ENCODE measurements at places on chromosomes 4 and X.

GRCh38 chrX:13494562-13494961 lies 74.8 kb upstream of the EGFL6 start:
- DNase-seq: no peak

- no peak for DNase-seq
Observed at GRCh38 chrX:8453611-8454010, 11.0 kb upstream of the VCX3B start.

DNA sequence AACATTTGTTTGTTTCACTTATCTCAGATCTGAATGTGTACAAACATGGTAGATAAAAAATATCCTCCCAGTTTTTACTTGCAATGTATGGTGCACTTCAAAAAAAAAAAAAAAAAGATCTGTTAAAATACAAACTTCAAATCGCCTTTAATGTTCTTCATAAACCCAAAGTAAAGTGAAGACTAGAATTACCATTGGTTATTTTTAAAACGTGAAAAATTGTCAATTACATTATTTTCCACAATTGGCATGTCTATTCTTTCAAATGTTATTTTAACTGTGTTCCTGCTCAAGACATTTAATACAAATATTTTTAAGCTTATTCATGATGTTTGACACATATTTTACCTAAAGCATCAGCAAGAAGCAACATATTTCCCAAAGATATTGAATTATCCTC lies 5.0 kb downstream of the NKX6-1 start:
- DNase-seq: no peak

DNA sequence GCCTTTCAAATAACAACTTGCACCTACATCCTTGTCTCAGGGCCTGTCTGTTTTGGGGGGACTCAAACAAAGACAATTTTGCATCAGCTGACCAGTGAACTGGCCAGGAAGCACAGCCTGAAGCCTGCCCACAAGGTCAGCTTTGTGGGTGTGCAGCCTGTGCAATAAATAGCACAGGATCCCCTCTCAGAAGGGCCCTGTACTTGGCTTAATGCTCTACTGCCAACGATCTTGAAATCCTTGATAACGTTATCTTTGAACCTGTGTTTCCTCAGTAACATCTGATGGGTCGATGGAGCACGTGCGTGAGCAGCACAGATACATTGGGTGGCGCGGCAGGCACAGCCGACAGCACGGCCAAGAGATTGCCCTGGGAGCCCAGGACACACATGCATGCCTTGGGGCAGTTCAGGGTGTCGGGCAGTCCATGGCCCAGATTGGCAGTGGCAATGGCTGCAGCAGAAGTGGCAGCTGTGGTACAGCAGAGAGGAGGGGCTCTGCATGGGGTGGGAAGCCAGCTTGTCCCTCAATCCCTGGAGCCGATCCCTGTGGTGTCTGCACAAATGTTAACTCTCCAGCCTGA lies 58.8 kb upstream of the ATP6AP2 start:
- DNase-seq: no peak

DNA sequence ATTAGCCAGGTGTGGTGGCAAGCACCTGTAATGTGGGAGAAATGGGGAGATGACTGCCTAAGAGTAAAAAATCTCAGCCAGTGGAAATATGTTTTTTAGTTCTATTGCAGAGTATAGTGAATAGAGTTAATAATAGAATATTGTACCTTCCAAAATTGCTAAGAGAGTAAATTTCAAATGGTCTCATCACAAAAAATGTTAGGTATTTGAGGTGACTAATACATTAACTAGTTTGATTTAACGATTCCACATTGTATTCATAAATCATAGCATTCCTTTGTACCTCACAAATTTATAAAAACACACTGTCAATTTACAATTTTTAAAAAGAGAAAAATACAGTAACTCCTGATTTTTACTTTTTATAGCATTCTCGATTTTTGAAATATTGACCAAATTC lies 681.5 kb upstream of the EPHA5 start:
- DNase-seq: no peak

- no peak for DNase-seq
Observed at GRCh38 chr4:4888695-4889094, 29.2 kb downstream of the MSX1 start.

GRCh38 chr4:177263818-177264217 lies 45.9 kb upstream of the NEIL3 start:
- no peak for DNase-seq

GRCh38 chr4:119615068-119615719 lies 13.4 kb downstream of the PDE5A start:
- no peak for DNase-seq

DNA sequence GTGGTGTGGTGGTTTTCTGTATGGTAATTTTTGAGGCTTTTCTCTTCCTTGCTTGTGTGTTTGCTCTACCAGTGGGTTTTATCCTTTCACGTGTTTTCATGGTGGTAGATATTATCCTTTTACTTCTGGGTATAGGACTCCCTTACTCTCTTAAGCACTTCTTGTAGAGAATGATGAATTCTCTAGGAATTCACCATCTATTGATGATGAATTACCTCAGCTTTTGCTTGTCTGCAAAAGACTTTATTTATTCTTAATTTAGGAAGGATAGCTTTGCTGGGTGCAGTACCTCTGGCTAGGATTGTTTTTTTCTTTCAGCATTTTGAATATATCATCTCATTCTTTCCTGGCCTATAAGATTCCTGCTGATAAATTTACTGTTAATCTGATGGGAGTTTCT lies 415.3 kb downstream of the PDGFC start:
- no peak for DNase-seq

DNA sequence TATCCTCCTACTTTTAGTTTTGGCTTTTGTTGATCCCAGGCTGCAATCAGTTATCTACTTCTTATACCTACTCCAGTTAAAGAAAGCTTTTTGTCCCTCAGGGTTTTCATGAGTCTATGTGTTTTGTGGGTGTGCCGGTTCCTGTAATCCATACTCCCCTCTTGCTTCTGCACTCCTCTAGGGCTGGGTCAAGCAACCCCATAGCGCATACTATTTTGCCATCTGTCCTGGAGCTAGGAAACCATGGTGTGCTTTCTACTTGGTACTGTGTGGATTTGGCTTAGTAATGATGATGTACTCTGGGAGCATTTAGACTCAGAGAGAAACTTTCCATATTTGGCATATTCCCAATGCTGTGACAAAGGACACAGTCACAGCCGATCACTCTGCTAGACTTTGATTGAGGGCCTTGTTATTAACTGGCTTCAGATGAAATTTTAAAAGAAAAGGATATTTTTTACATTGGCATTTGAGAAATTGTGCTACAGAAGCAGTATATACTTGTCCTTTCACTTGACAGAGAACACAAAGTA lies 86.1 kb upstream of the GRXCR1 start:
- DNase-seq: no peak

- DNase-seq: no peak
Observed at GRCh38 chr4:47824840-47825239, 13.0 kb downstream of the CORIN start.

DNA sequence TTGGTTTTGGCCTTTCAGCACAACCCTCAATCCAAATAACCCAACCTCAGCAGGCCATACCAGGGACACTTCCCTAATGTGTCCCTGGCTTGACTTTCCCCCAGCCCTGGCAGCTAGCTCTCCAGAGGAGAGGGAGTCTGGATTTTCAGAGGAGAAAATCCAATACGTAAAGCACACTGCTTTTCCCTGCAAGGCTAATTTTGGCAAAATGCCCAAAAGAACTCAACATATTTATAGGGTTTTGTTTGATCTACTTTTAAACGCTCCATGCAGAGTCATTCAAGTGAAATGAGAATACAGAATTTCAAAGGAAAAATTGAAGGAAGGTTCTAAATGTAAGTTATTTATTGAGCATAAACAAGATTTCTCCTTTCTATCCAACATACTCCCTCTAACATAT lies 167.2 kb downstream of the SH3KBP1 start:
- DNase-seq: no peak

DNA sequence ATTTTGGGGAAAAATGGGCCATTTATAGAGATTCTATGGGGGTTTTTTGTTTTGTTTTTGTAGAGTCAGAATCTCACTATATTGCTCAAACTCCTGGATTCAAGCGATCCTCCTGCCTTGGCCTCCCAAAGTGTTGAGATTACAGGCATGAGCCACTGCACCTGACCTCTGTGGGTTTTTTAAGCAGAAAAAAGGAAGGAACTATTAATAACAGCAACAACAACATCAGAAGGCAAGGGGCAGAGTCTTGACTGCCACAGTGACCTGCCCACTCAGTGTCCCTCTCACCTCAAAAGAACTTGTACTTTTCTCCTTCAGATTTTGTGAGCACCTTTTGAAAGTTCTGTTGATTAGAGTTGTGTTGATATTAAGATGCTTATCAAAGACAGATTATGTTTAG lies 48.1 kb downstream of the FNIP2 start:
- DNase-seq: no peak

DNA sequence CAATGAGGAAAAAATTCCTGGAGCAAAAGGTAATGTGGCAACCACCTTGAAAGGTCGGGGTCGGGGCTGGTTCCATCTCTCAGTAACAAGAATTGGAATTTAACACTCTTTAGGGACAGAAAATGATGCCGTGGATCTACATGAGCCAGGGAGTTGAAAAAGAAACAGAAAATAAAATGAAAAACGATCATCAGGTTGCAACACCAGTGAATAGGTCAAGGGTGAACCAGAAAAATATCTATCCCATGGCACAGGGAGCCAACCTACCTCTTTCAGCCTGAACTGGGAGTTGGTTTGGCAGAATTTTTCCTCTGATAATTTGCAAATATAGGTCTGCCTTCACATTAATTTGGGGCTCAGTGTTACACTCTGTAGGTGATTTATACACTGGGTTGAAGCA lies 93.7 kb downstream of the C4orf33 start:
- DNase-seq: no peak

DNA sequence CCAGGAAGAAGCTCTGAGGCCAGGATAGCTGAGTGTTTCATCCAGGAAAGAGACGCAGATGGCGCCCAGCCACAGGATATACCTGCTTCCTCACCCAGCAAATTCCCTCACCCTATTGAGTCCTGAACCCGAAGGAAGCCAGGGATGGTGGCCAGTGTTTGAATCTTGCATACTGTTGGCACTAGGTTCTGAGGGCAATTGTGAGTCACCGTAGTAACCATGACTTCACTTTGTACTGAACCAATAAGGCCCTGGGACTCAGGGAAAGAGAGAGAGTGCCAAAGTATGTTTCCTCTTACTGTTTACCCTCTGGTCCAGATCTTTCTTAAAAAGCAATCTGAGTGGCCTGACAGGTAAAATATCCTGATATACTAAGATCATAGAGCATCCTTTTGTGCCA lies 25.6 kb upstream of the SMIM10L2A start:
- DNase-seq: no peak

- no peak for DNase-seq
Observed at GRCh38 chrX:122583551-122583950, 600.5 kb upstream of the GRIA3 start.

GRCh38 chr4:9963328-9963727 lies 58.0 kb downstream of the SLC2A9 start:
- DNase-seq: no peak

- no peak for DNase-seq
Observed at GRCh38 chr4:159096434-159096833, 6.4 kb upstream of the RAPGEF2 start.

- peak; percentile 80 for DNase-seq
Observed at GRCh38 chrX:153609917-153610835, 11.2 kb upstream of the CCNQ start.

DNA sequence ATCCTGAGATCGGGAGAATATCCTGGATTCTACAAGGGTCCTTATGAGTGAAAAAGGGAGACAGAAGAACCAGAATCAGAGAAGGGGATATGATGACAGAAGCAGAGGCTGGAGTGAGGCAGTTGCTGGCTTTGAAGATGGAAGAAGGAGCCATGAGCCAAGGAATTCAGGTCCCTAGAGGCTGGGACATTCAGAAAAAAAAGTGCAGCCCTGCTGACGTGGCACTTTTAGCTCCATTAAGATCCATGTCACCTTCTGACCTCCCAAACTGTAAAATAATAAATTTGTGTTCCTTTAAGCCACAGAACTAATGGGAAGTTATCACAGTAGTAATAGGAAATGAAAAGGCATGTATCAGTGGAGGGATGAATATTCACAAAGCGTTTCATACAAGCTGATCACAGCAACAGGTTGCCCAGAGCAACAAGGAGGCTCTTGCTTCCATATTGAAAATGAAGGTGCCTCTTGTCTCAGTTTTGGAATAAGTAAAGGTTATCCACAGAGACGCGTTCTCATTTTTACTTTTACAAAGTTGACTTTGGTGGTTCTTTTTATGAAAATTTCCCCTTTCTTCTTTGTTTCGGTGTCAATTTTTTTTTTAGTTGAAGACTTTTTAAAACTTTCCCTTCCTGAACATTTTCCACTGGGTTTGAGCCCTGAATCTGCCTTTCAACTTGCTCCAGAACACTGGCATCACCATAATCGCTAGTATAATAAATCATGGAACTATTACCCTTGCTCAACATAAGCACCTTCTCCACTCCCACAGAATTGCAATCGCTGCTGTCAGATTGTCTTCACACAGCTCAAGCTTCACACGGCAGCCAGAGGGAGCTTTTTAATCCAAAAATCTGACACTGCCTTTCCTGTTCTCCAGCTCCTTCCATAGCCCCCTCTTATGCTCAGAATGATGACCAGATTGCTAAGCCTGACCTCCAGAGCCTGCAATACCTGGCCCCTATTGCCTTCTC lies 127.6 kb upstream of the RBPJ start:
- no peak for DNase-seq
